ENCODE measurements at places on chromosomes 13 and 19.

DNA sequence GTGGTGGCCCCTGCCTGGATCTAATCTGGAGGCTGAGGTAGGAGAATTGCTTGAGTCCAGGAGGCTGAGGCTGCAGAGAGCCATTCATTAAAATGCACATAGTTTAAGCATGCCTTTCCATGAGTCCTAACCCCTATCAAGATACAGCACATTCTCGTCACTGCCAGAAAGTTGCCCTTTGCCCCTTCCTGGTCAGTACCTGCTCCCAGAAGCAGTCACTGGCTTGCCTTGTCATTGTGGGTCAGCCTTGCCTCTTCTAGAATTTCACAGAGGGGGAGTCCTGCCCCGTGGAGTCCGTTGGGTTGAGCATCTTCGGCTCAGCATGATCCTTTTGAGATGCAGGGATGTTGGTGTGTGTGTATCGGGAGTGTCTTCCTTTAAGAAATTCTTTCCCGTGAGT is 10.8 kb downstream of the BICRA start:
- DNase-seq, result no peak

DNA sequence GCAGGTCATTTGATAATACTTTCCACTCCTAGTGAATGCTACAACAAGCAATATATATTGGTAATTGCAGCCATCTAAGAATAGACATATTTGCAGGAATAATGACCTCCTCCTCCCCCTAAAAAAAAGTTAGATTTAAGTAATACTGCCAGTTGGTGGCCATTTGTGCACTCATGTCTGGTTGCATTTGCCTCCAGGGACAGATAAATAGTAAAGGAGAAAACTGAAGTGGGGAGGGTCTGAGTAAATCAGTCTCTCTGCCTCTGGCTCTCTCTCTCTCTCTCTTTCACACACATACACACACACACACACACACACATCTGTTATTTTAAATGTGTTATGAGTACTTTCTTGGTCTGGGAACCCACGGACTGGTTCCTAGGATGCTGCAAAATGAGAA is 125.5 kb upstream of the UQCRFS1 start:
- DNase-seq, result no peak

DNA sequence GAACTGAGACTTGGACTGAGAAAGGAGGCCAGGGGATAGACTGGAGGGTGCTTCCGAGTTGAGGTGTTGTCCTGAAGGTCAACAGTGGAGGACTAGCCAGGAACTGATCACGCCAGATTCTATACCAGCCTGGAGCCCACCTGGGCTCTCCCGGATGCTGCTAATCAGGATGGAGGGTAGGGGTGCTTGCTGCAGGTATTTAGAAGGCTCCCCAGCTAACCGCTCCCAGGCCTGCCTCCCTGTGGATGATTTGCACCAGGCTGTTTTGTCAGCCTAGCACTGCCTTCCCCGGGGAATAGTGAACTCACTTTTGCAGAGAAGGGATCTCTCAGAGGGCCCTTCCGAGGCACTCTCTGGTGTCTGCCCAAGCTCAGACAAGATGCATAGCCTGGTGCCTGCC is 60.5 kb upstream of the KCTD15 start:
- DNase-seq, result no peak

DNA sequence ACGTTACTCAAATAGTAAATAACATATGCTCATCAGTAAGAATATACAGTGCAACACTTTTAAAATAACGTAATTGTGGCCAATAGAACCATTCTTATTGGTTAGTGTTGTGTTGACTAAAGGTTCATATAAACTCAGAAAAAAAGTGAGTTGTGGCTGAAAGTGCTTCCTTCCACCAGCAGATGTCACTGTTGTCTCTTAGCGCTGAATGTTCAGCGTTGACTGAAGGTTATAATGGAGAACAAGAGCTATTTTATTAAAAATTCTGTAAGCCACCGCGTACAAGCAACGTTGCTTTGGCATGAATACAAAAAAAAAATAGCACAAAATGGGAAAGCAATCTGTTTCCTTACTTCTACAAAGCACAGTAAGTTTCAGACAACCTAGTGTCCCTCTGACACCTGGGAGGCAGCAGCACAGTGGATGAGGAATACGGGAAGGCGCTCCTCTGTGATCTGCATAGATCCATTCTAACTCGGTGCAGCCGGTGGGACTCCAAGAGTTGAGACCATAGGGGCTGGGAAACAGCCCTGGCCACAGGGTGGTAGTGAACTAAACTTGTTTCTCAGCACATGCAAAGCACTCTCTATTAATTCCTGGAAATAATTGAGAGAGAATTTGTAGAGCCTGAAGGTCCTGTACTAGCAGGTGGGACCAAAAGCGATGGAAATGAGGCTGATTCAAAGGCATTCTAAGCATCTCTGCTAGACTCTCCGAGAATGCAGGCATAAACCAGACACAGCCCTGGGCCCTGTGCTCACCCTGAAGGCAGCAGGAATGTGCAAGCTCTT is 23.9 kb upstream of the OXGR1 start:
- DNase-seq, result no peak

- DNase-seq, result no peak
Measured at GRCh38 chr19:39080431-39080830, 3.7 kb upstream of the ACP7 start.

GRCh38 chr19:43560687-43561086 is 14.6 kb downstream of the XRCC1 start:
- DNase-seq, result no peak

GRCh38 chr13:101916775-101917474 is 464.4 kb downstream of the ITGBL1 start:
- no peak for DNase-seq

GRCh38 chr19:31674503-31675192 is 325.4 kb upstream of the TSHZ3 start:
- no peak for DNase-seq

DNA sequence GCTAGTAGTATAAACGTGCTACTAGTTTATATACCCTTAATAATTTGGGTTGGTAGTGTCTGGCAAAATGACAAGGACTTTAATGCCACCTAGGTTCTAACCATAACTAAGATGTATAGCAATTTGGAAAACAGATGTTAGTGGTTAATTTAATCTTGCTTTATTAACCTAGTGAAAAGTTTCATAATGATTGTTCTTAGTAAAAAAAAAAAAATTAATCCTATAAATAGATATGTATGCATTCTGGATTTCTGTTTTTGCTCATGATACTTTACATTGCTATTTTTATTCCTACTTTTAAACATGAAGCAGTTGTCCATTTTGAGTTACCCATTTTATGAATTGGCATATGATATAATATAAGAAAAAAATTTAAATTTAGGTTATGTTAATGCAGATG is 36.3 kb downstream of the DGKH start:
- DNase-seq, result no peak

DNA sequence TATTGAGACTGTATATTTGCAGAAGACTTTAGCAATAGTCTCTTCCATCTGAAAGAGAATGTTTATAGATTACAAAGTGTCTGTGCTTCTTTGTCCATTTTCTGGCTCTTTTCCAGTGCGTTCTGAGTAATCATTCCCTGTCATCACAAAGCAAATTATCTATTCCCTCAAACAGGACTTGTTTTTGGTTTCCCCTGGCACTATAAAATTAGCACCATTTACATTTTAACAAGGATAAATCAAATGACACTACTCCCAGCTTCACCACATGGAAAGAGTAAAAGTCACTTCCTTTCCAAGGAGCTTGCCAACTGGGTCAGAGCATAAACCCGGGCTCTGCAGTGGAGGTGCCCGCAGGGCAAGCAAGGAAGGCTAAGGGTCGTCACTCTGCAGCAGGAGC is 88.1 kb downstream of the SHISA2 start:
- no peak for DNase-seq

DNA sequence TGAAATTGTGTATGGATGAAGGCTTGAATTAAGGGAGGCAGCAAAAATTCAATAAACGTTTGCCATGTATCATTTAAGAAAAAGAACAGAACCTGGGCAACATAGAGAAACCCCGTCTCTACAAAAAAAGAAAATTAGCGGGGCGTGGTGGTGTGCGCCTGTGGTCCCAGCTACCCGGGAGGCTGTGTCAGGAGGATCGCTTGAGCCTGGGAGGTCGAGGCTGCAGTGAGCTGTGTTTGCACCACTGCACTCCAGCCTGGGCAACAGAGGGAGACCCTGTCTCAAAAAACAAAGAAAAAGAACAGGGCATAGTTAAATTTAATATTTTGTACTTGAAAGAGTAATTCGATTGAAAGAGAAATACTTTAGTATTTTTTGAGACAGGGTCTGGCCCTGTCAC is 1.4 kb downstream of the UBA2 start:
- no peak for DNase-seq
